ENCODE measurements at places on chromosomes 1 and 21. TPM values are rescaled to one million over a fixed set of nuclear protein-coding genes. Genes with fewer than 3 reads are reported as not detected.

PADI1 gene
- not detected for total RNA-seq

SLAMF8 gene
- total RNA-seq: 0.45 TPM

HS2ST1 gene
- total RNA-seq: 19.4 TPM

PRUNE1 gene
- total RNA-seq: 46.4 TPM

MX2 gene
- 5.9 TPM for total RNA-seq

DAB1 gene
- 25.5 TPM for total RNA-seq

DNA sequence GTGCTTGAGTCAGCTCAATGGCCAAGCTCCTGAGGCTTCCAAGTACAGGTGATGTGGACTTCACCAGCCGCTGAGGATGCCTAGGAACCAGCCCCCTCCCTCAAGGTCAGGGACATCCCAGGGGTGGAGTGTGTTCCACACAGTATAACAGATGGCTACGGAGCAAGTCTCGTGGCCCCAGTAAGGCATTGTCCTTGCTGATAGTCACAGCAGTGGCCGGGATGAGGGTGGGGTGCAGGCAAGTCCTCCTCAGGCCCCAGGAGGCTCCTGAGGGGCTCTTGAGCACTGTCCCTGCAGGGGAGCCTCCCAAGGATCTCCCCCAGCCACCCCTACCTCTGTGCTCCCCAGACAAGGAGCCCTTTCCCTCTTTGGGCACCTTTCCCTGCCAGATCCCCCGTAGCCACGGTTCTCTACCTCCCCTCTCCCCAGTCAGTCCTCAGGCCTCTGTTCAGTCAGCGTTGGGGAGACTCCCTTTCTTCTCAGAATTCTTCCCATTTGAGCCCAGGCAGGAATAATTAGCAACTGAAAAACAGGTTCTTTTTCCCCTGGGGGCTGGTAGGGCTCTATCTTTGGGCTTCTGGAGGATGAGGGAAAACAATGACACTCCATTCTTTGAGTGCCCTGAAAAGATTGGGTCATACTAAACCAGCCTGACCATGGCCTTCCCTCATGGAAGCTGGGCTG, 7.1 kb upstream of the THEM5 start:
- H3K4me1 ChIP-seq: peaks cover 2% of the 10 kb centered on the region
- no peaks in the 10 kb centered on the region for H3K36me3 ChIP-seq
- no peaks in the 10 kb centered on the region for H3K27me3 ChIP-seq
- no peak overlapping the region for H3K27ac ChIP-seq

- H3K27me3 ChIP-seq: no peaks in the 10 kb centered on the region
- H3K4me1 ChIP-seq: no peaks in the 10 kb centered on the region
- H3K36me3 ChIP-seq: no peaks in the 10 kb centered on the region
- no peak overlapping the region for H3K4me3 ChIP-seq
- DNase-seq: no peak
- H3K27ac ChIP-seq: no peak overlapping the region
These were observed 133.9 kb upstream of the IVNS1ABP start for GRCh38 chr1:185450917-185451316.

- no peaks in the 10 kb centered on the region for H3K4me1 ChIP-seq
- H3K4me3 ChIP-seq: no peak overlapping the region
- no peaks in the 10 kb centered on the region for H3K36me3 ChIP-seq
- H3K27ac ChIP-seq: no peak overlapping the region
These were observed 67.2 kb upstream of the SCAF4 start for GRCh38 chr21:31798842-31799704.

- no peak within 1 kb of the TSS for H3K27ac ChIP-seq
- no peaks in the 10 kb centered on the region for H3K36me3 ChIP-seq
- H3K27me3 ChIP-seq: peaks cover 4% of the 10 kb centered on the region
- H3K4me1 ChIP-seq: no peaks in the 10 kb centered on the region
- H3K4me3 ChIP-seq: no peak within 1 kb of the TSS
- no peak for DNase-seq
These were observed at the start of gene BECN2 for GRCh38 chr1:241957692-241958494. BECN2 (plus strand) TSS chr1:241957767; CDS start chr1:241957767, 0 bp downstream.

GRCh38 chr1:40393173-40393572, 19.6 kb downstream of the SMAP2 start:
- no peak for DNase-seq
- no peak overlapping the region for H3K4me3 ChIP-seq
- H3K36me3 ChIP-seq: no peaks in the 10 kb centered on the region

GRCh38 chr1:205012391-205013140, 30.4 kb upstream of the CNTN2 start:
- no peak overlapping the region for H3K4me3 ChIP-seq
- no peak overlapping the region for H3K27ac ChIP-seq
- H3K4me1 ChIP-seq: no peaks in the 10 kb centered on the region
- no peak for DNase-seq
- H3K27me3 ChIP-seq: no peaks in the 10 kb centered on the region

GRCh38 chr1:37184789-37185188, 150.5 kb upstream of the GRIK3 start:
- no peak for DNase-seq
- peaks cover 12% of the 10 kb centered on the region for H3K27me3 ChIP-seq
- no peak overlapping the region for H3K27ac ChIP-seq
- no peaks in the 10 kb centered on the region for H3K36me3 ChIP-seq

GRCh38 chr21:25955646-25956045, 214.9 kb downstream of the APP start:
- H3K27ac ChIP-seq: no peak overlapping the region
- no peak overlapping the region for H3K4me3 ChIP-seq
- no peaks in the 10 kb centered on the region for H3K27me3 ChIP-seq
- H3K36me3 ChIP-seq: peaks cover 43% of the 10 kb centered on the region

DNA sequence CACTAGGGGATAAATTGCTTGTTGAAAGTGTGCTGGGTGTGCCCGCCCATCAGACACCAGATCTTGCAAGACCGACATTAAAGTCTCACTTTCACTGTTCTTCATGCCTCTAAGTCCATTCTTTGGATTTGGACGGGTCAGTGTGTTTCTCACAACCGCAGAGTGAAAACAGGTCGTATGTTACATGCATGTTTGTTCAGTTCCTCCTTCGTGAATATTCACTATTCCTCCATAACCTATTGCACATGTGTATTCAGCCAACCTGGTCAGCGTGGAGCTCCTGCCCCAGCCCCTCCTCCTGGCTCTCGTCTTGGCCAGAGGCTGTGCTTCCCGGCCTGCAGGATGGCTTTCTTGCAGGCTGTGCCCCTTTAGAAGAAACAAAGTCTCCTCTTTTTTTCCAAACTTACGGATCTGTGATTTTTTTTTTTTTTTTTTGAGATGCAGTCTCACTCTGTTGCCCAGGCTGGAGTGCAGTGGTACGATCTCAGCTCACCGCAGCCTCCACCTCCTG, 2.2 kb upstream of the KRTAP10-6 start:
- no peak for DNase-seq
- peaks cover 22% of the 10 kb centered on the region for H3K27me3 ChIP-seq
- no peak overlapping the region for H3K4me3 ChIP-seq
- H3K4me1 ChIP-seq: peaks cover 4% of the 10 kb centered on the region

DNA sequence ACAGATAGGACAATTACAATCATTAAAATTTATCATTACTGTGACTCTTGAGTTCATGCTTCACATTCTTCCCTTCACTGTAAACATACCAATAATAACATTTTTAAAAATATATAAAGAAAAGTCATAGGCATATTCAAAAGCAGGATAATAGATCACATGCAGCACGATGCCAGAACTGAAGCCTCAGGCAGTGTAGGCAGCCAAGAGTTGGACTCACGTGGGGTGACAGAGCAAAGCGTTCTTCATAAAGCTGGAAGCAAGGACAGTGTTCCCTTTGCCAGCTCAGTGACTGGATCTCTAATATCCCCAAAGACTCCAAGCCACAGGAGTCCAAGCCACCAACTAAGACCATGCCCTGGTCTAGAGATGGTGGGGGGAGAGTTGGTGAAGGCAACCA, 77.7 kb downstream of the ODF2L start:
- DNase-seq: no peak
- H3K36me3 ChIP-seq: no peaks in the 10 kb centered on the region
- no peak overlapping the region for H3K27ac ChIP-seq
- H3K4me1 ChIP-seq: no peaks in the 10 kb centered on the region

GRCh38 chr21:37391666-37392065, 25.1 kb downstream of the DYRK1A start:
- DNase-seq: no peak
- H3K27me3 ChIP-seq: no peaks in the 10 kb centered on the region
- H3K27ac ChIP-seq: no peak overlapping the region
- H3K36me3 ChIP-seq: no peaks in the 10 kb centered on the region

DNA sequence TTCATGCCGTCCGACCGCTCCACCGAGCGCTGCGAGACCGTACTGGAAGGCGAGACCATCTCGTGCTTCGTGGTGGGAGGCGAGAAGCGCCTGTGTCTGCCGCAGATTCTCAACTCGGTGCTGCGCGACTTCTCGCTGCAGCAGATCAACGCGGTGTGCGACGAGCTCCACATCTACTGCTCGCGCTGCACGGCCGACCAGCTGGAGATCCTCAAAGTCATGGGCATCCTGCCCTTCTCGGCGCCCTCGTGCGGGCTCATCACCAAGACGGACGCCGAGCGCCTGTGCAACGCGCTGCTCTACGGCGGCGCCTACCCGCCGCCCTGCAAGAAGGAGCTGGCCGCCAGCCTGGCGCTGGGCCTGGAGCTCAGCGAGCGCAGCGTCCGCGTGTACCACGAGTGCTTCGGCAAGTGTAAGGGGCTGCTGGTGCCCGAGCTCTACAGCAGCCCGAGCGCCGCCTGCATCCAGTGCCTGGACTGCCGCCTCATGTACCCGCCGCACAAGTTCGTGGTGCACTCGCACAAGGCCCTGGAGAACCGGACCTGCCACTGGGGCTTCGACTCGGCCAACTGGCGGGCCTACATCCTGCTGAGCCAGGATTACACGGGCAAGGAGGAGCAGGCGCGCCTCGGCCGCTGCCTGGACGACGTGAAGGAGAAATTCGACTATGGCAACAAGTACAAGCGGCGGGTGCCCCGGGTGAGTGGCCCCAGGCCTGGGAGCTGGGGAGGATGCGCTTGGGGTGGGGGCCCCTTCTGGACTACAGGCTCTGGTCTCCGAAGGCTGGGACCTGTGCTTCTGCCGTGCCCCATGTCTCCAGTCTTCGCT, 1.1 kb downstream of the SKI start:
- no peaks in the 10 kb centered on the region for H3K27me3 ChIP-seq
- peaks cover 62% of the 10 kb centered on the region for H3K4me1 ChIP-seq
- no peak for DNase-seq
- peak overlapping the region; percentile 50 for H3K4me3 ChIP-seq
- H3K36me3 ChIP-seq: no peaks in the 10 kb centered on the region

DNA sequence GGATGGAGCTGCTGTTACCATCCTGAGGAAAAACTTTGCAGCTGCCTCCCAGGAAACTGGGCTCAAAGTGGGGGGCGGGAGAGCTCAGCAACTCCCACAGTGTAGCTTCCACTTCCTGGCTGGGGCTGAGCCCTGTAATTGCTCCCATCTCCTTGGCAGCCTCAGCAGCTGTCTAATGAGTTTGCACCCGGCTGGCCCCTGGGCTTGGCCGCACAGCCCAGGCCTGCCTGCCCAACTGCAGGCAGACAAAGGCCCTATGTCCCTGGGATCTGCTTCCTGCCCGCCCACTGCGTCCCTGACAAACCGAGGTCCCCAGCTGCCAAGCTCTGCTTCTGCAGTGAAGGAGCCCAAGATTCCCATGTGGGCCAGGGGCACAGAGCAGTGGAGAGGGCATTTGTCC, 30.1 kb downstream of the EDN2 start:
- H3K4me3 ChIP-seq: no peak overlapping the region
- DNase-seq: peak; percentile 31
- no peaks in the 10 kb centered on the region for H3K27me3 ChIP-seq
- no peaks in the 10 kb centered on the region for H3K36me3 ChIP-seq
- H3K27ac ChIP-seq: no peak overlapping the region

- no peaks in the 10 kb centered on the region for H3K27me3 ChIP-seq
- no peak overlapping the region for H3K4me3 ChIP-seq
- no peak overlapping the region for H3K27ac ChIP-seq
- DNase-seq: no peak
- H3K36me3 ChIP-seq: no peaks in the 10 kb centered on the region
These were observed 686.5 kb upstream of the ADGRL2 start for GRCh38 chr1:81114191-81114590.

- H3K4me3 ChIP-seq: no peak overlapping the region
- H3K4me1 ChIP-seq: no peaks in the 10 kb centered on the region
- H3K36me3 ChIP-seq: no peaks in the 10 kb centered on the region
- H3K27ac ChIP-seq: no peak overlapping the region
These were observed 2.2 kb downstream of the GUCA2B start for GRCh38 chr1:42155362-42155761.

All from heart right ventricle (tissue), 16 donors.